Glutamatergic neuron (in vitro differentiated cells): ENCODE measurements at places on chromosomes 5 and 9.

- DNase-seq: no peak
Measured at GRCh38 chr5:169836835-169837536, 143.3 kb downstream of the INSYN2B start.

DNA sequence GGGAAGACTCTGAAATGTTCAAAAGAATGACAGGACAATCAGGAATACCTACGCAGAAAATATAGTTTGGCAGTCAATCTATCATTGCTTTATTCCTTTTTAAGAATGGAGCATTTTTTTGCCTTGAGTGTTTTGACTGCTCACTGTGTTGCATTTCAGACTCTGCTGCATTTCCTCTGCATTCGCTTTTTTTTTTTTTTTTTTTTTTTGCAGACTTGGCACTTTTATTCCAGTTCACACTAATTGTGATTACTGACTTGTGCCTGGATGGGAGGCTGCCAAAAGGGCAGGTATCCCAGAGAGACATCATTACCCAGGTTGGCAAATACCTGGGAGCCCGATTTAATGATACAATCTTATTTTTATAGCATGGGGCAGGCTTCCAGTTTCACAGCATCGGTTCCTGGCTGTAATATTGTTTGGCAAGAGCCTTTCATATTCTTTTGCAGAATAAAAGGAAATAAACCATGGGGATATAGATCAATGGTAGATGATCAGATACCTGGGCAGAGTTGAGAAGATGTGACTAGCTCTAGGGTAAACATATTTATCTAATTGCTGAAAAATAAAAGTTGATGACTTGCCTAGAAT is 1132.6 kb downstream of the MAT2B start:
- no peak for DNase-seq

- DNase-seq: no peak
Measured at GRCh38 chr9:133122935-133123611, 2.0 kb upstream of the RALGDS start.

GRCh38 chr9:83419961-83420360 is 118.2 kb downstream of the FRMD3 start:
- no peak for DNase-seq

- DNase-seq: no peak
Measured at GRCh38 chr9:88074931-88075330, 63.3 kb downstream of the SPATA31C2 start.
